ENCODE measurements at places on chromosomes 13 and 19.
A peak's percentile ranks its signal among the peaks of the same experiment; 100 is the strongest.

GRCh38 chr13:50128428-50128931, 113.2 kb downstream of the KCNRG start:
- no peak for DNase-seq

DNA sequence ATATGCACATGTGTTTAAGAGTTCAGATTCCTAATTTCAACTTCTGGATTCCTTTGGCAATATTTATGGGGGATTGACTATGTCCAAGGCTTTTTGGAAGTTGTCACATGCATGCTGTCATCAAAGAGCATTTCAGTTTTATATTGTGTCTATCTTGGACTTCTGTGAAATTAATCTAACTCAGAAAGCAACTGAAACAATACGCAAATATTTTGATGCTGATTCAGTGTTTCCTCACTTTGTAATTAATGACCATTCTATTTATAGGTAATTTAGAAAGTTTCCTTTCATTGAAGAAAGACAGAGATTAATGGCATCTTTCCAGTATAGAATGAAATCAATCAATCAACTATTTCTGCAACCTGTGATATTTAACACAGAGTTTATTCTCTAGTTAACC, 550.1 kb downstream of the PCDH9 start:
- DNase-seq, result no peak

DNA sequence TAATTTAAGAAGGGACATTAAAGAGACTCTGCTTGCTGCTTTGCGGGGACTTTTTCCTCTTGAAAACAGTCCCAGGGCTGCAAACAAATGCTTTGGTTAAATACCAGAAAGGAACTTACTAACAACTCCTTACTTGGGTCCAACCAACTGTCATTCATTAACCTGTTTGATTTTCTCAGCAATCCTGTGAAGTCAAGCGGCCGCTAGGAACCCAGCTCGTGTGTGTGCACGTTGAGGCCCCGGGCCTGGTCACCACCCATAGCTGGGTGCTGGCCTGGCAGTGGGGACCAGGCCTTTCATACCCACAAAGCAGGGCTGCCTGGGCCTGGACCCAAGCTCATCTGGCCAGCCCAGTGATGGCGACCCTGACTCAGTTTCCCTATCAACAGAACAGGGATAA, 50.7 kb downstream of the C1QTNF9 start:
- no peak for DNase-seq

- DNase-seq, result no peak
These were observed 1372.1 kb downstream of the PCDH9 start for GRCh38 chr13:65857942-65858565.

- DNase-seq, result no peak
These were observed 13.2 kb upstream of the PSPC1 start for GRCh38 chr13:19795956-19796355.

DNA sequence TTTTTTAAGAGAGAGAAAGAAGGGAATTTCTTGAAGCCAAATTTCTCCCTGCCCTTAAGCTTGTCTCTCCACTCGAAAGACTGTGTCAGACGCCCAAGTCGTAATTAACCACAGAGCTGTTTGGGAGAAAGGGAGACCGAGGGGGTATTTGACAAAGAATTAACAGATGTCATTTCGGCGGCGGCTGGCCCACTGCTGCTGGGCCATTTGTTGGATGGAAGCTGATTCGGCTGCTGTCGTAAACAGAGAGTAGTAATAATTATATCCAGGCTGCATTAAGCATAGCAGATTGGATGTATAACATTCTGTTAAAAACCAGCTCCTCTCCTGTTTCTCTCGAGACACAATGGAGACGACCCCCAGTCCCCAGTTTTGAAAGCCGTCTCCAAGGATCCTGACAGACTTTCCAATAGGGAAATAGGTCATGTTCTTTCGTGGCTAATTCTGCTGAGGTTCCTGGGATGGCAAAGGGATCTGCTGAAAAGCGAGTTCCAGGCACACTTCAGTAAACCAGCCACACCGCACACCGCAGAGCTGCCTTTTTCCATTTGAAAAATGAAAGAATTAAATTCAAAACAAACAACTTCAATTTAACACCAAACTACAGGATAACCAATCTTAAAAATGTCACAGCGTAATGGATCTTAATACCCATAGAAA, 71.5 kb downstream of the KCTD15 start:
- no peak for DNase-seq

GRCh38 chr19:3136684-3137055, 837 bp downstream of the GNA15 start:
- no peak for DNase-seq

- DNase-seq, result no peak
These were observed 34.7 kb downstream of the TMEM255B start for GRCh38 chr13:113793718-113794085.

DNA sequence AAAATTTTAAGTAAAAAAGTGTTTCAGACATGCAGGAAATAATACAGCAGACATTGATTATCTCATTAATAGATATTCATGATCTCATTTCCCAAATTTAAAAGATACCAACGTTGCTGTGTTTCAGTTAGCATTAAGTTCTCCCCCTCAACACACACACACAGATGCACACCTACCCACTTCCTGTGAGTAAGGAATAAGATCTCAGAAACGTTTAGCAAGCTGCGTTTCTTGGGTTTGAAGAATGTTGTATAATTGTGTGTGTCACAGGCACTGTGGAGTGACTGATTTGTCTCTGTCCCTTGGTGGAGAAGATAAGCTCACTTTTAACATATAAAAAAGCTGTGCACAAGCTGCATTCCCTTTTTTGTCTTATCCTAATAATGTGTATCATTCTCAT, 196.8 kb downstream of the PDS5B start:
- DNase-seq, result no peak

GRCh38 chr13:113633485-113633873, 24.5 kb downstream of the ATP4B start:
- no peak for DNase-seq

DNA sequence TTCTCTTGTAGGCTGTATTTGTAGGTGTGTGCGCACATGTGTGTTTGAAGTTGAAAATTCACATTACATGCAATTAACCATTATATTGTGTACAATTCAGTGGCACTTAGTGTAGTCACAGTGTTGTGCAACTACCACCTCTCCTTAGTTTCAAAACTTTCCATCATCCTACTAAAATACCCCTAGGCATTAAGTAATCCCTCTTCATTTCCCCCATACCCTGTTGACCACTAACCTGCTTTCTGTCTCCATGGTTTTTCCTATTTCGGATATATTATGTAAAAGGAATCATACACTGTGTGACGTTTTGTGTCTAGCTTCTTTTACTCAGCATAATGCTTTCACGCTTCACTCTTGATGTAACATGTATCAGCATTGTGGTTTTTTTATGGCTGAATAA, 16.1 kb downstream of the LSM14A start:
- no peak for DNase-seq

DNA sequence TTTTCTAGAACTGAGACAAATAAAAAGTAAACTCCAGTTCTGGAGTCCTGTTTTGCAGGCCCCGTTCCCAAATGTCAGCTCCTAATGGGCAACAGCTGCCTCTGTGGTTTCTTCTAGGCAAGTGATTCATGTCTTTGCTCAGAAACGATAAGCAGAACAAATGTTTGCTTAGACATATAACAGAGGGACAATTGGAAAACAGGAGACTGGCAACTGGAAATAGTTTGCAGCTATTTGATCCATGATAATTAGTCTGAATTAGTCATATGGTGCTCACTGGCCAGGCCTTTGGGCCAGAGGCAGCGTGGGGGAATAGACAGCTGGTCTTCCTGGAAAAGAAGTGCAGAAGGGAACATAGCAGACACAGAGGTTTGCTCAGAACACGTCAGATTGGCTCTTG, 29.2 kb upstream of the TSHZ3 start:
- peak; percentile 49 for DNase-seq

- no peak for DNase-seq
These were observed 1.2 kb downstream of the HAUS8 start for GRCh38 chr19:17073869-17074633.

GRCh38 chr13:113645329-113645728, 12.7 kb downstream of the ATP4B start:
- DNase-seq, result no peak

- no peak for DNase-seq
These were observed 513 bp upstream of the ZNF317 start for GRCh38 chr19:9139609-9140158.

Measured in urothelium cell line (cell line).